T-cell (primary cell): ENCODE measurements at places on chromosomes 1 and 21. TPM values are rescaled to one million over a fixed set of nuclear protein-coding genes. Genes with fewer than 3 reads are reported as not detected.

DNA sequence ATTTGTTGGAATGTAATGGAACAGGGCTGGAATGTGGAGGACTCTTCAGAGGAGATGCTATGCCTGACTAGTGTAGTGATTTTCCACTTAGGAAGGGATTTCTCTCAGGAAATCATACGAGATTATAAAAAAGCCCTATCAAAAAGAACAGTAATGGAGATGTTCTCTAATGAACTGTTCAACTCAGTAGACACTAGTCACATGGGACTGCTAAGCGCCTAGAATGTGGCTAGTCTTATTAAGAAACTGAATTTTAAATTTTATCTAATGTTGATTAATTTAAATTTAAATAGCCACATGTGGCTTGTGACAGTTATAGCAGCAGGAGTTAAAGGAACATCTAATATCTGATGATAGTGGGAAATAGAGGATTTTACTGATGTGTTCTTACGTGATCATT is 94.0 kb downstream of the SLC35F3 start:
- no peak overlapping the region for H3K4me3 ChIP-seq
- H3K27ac ChIP-seq = no peak overlapping the region
- DNase-seq = no peak
- no peaks in the 10 kb centered on the region for H3K36me3 ChIP-seq
- H3K4me1 ChIP-seq = no peaks in the 10 kb centered on the region

DNA sequence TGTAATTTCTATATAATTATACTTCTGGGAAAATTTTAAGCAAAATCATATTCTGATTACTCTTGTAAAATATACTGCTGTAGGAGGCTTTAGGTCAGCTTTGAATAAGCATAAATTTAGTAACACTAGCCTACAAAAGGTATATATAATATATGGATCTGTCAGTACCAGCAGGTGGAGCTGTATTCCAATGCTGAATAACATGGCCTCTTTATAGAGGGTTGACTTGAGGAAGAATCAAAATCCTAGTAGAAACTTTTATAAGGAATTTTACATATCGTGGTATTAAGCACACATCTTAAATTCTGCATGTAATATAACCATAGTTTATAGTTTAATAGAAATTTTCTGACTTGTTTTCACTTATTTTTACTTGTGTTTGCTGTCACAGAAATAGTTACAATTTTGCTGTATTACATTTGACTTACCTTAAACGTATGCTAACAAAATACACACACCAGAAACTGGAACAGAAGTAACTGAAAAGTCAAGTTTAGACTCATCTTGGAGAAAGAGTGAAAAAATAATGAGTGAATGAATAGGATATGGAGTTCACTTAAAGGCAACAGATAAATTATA is 79.3 kb downstream of the HMCN1 start:
- DNase-seq = no peak
- no peaks in the 10 kb centered on the region for H3K36me3 ChIP-seq
- H3K27me3 ChIP-seq = no peaks in the 10 kb centered on the region
- H3K4me1 ChIP-seq = no peaks in the 10 kb centered on the region

GRCh38 chr21:30719401-30719800 is 824 bp upstream of the KRTAP21-3 start:
- no peaks in the 10 kb centered on the region for H3K36me3 ChIP-seq
- H3K4me3 ChIP-seq = no peak overlapping the region
- H3K27me3 ChIP-seq = no peaks in the 10 kb centered on the region
- no peaks in the 10 kb centered on the region for H3K4me1 ChIP-seq
- H3K27ac ChIP-seq = no peak overlapping the region

DNA sequence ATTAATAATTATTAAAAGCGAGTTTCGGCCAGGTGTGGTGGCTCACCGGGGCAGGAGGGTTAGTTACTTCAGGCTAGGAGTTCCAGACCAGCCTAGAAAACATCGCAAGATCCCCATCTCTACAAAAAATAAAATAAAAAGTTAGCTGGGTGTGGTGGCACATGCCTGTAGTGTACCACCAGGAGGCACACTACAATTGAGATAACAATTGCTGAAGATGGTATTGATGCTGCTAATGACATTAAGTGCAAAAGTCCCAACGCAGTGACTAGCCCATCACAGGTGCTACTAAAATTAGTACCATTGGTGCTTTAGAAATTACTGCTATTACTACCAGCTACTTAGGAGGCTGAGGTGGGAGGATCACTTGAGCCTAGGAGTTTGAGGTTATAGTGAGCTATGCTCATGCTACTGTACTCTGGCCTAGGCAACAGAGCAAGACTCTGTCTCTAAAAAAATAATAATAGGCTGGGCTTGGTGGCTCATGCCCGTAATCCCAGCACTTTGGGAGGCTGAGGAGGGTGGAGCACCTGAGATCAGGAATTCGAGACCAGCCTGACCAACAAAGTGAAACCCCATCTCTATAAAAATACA is 156.6 kb downstream of the GREM2 start:
- no peak for DNase-seq
- H3K36me3 ChIP-seq = no peaks in the 10 kb centered on the region
- H3K27ac ChIP-seq = no peak overlapping the region
- no peak overlapping the region for H3K4me3 ChIP-seq
- no peaks in the 10 kb centered on the region for H3K4me1 ChIP-seq
- no peaks in the 10 kb centered on the region for H3K27me3 ChIP-seq

DNA sequence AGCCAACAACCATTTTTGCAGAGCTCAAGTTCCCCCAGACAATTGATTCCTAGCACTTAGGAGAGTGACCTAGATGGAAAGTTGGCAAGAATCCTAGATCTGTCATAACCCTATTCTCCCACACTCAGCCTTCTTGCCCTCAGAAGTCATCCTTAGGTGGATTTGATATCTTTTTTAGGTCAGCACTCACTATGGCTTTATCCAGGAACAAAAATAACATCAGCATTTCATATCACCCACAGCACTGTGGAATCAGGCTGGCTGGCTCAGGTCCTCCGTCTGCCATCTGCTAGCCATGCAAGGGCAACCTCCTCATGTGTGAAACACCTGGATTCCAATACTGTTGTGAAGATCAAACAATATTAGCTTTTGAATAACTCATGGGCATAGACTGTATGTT is 6.0 kb downstream of the DPT start:
- H3K4me3 ChIP-seq = no peak overlapping the region
- no peaks in the 10 kb centered on the region for H3K36me3 ChIP-seq
- no peak for DNase-seq
- no peaks in the 10 kb centered on the region for H3K4me1 ChIP-seq
- H3K27ac ChIP-seq = no peak overlapping the region

GRCh38 chr1:70205071-70205433 is 327 bp downstream of the LRRC40 start:
- H3K4me3 ChIP-seq = peak overlapping the region; percentile 81
- DNase-seq = no peak
- peak overlapping the region; percentile 95 for H3K27ac ChIP-seq
- H3K27me3 ChIP-seq = no peaks in the 10 kb centered on the region

DNA sequence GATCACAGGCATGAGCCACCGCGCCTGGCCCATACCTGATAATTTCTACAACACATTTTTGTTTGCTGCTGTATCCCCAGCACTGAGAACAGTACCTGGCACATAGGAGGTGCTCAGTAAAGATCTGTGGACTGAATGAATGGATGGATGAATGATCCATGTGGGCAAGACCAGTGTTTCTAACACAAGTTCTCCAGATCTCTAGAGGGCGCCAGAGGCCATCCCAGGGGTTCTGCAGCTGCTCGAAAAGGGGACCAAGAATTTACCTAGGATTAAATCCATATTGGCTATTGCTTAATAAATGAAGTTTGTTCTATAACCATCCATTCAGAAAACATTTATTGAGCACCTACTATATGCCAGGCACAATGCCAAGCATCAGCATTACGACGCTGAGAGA is 167.7 kb downstream of the ACTL8 start:
- H3K27ac ChIP-seq = no peak overlapping the region
- DNase-seq = no peak
- no peak overlapping the region for H3K4me3 ChIP-seq
- no peaks in the 10 kb centered on the region for H3K36me3 ChIP-seq

DNA sequence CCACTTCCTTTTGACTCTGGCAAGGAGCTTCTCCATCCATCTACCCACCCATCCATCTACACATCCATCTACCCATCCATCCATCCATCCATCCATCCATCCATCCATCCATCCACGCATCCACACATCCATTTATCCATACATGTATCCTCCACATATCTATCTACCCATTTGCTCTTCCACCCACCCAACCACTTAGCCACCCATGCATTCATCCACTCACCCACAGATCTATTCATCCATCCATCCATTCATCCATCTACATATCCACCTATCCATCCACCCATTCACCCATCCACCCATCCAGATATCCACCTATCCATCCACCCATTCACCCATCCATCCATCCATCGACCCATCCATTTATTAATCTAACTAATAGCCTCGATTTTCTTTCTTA is 23.0 kb upstream of the KANK4 start:
- no peak overlapping the region for H3K27ac ChIP-seq
- DNase-seq = no peak
- H3K36me3 ChIP-seq = no peaks in the 10 kb centered on the region

GRCh38 chr21:34734696-34735095 is 65.9 kb downstream of the CLIC6 start:
- no peak for DNase-seq
- no peak overlapping the region for H3K4me3 ChIP-seq
- no peaks in the 10 kb centered on the region for H3K36me3 ChIP-seq
- H3K27me3 ChIP-seq = no peaks in the 10 kb centered on the region

- H3K36me3 ChIP-seq = no peaks in the 10 kb centered on the region
- H3K27me3 ChIP-seq = no peaks in the 10 kb centered on the region
- no peak overlapping the region for H3K27ac ChIP-seq
- no peak for DNase-seq
- H3K4me3 ChIP-seq = no peak overlapping the region
- H3K4me1 ChIP-seq = no peaks in the 10 kb centered on the region
These were observed 128.9 kb downstream of the HHAT start for GRCh38 chr1:210457568-210457967.

- H3K27me3 ChIP-seq = no peaks in the 10 kb centered on the region
- no peak for DNase-seq
- H3K36me3 ChIP-seq = peaks cover 88% of the 10 kb centered on the region
- H3K4me1 ChIP-seq = no peaks in the 10 kb centered on the region
- no peak overlapping the region for H3K27ac ChIP-seq
These were observed 27.7 kb upstream of the PDXK start for GRCh38 chr21:43691086-43691795.

GRCh38 chr1:177620636-177621190 is 349.1 kb downstream of the SEC16B start:
- H3K4me1 ChIP-seq = no peaks in the 10 kb centered on the region
- DNase-seq = no peak
- H3K27ac ChIP-seq = no peak overlapping the region
- H3K36me3 ChIP-seq = no peaks in the 10 kb centered on the region
- H3K4me3 ChIP-seq = no peak overlapping the region
- H3K27me3 ChIP-seq = no peaks in the 10 kb centered on the region

GRCh38 chr1:119285482-119285881 is 83.1 kb upstream of the HAO2 start:
- no peaks in the 10 kb centered on the region for H3K4me1 ChIP-seq
- peaks cover 2% of the 10 kb centered on the region for H3K27me3 ChIP-seq
- no peak for DNase-seq
- no peak overlapping the region for H3K27ac ChIP-seq
- H3K36me3 ChIP-seq = no peaks in the 10 kb centered on the region

NR5A2 gene
- total RNA-seq = 0.15 TPM

LCE1F gene
- not detected for total RNA-seq

PDE9A gene
- 11.5 TPM for total RNA-seq

HPCAL4 gene
- 10.3 TPM for total RNA-seq

ACOT11 gene
- 0.93 TPM for total RNA-seq

FBLIM1 gene
- not detected for total RNA-seq
